ENCODE measurements at places on chromosomes 5 and 9. TPM values are rescaled to one million over a fixed set of nuclear protein-coding genes. Genes with fewer than 3 reads are reported as not detected.

SLC45A2 gene
- polyA plus RNA-seq: 0.96 TPM

DNA sequence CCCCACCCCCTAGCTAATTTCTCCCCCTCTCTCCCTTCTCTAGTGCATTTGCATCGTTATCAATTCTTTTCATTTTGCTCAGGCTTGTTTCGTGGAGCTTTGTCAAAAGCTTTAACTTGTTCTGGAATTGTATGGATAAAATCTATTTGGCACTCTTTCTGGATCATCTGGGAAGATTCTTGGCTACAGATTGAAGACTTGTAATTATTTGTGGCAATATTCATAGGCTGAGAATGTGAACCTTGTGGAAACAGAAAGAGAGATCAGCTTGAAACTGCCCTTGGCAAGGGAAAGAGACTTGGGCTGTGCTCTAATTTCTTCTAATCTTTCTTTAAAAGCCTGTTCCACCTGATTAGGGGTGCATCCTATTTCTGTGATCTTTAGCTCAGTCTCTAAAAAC, 340.6 kb upstream of the DAB2 start:
- DNase-seq: no peak

PCAT7 gene
- 0.41 TPM for polyA plus RNA-seq

GRCh38 chr5:39980056-39980455, 555.3 kb upstream of the DAB2 start:
- DNase-seq: no peak

DNA sequence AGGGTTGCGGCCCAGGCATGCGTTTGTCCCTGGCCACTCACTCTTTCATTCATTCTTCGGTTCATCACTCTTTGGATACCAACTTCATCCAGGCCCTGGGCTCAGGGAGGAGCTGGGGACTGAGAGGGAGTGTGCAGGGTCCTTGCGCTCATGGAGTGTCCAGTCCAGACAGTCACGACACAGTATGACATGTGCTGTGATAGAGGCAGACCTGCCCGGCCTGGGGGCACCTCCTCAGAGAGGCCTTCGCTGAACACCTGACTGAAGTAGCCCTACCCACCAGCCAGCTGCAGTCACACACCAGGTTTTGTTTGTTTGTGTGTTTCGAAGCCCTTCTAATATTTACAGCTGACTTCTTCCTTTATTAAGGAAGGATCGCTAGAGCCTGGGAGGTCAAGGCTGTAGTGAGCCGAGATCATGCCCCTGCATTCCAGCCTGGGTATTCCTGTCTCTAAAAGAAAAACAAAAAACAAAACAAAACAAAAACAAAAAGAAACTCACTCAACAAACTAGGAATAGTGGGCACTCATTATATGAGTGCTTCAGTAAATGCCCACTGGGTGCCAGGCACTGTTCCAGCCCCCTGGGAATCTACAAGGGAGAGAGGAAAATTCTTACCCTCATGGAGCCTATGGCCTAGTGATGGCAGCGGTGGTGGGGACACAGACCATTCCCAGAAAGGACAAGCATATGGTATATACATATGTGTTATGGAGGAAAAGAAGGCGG, 6.3 kb upstream of the PSD2 start:
- DNase-seq: no peak

SLC34A1 gene
- polyA plus RNA-seq: 249 TPM

GRCh38 chr5:72271702-72272101, 48.3 kb downstream of the MRPS27 start:
- no peak for DNase-seq

GRCh38 chr5:93794954-93795353, 53.6 kb upstream of the POU5F2 start:
- no peak for DNase-seq

PRDM9 gene
- not detected for polyA plus RNA-seq

MARCOL gene
- not detected for polyA plus RNA-seq

GRCh38 chr5:103472265-103472664, 90.3 kb downstream of the NUDT12 start:
- DNase-seq: no peak

DNA sequence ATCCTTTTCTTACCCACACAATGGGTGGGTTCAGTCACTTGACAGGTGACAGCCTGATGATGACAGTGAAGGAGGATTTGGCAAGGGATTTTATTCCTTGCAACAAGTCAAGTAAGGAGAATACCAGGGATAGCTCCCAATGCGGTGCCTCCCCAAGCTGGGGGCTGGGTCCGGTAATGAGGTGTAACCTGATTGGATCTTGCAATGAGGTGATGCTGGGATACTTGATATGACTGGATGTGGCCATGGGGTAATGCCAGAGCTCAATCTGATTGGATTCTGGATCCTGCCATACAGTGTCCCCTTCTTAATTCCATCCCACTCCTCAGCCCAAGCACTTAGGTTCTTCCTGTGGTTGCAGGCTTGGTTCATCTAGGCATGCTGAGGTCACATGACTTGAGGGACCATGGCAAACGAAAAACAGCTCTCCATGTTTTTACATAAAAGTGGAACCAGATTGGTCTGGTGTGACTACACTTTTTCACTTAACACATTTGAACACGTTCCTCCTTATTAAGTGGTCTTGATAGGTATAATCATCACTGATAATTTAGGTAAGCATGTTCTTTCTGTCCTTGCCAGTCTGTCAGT, 181.1 kb downstream of the PDZD2 start:
- no peak for DNase-seq

- peak; percentile 62 for DNase-seq
Measured at GRCh38 chr5:7245121-7245651, 150.8 kb upstream of the ADCY2 start.

- no peak for DNase-seq
Measured at GRCh38 chr5:36908544-36909260, 32.1 kb downstream of the NIPBL start.

KIF12 gene
- polyA plus RNA-seq: 191 TPM

- DNase-seq: no peak
Measured at GRCh38 chr9:135533113-135533512, 11.9 kb downstream of the LCN1 start.

GRCh38 chr5:131952301-131952857, 6.9 kb upstream of the MEIKIN start:
- DNase-seq: no peak

LHX3 gene
- polyA plus RNA-seq: not detected

DCTN3 gene
- 105 TPM for polyA plus RNA-seq

DNA sequence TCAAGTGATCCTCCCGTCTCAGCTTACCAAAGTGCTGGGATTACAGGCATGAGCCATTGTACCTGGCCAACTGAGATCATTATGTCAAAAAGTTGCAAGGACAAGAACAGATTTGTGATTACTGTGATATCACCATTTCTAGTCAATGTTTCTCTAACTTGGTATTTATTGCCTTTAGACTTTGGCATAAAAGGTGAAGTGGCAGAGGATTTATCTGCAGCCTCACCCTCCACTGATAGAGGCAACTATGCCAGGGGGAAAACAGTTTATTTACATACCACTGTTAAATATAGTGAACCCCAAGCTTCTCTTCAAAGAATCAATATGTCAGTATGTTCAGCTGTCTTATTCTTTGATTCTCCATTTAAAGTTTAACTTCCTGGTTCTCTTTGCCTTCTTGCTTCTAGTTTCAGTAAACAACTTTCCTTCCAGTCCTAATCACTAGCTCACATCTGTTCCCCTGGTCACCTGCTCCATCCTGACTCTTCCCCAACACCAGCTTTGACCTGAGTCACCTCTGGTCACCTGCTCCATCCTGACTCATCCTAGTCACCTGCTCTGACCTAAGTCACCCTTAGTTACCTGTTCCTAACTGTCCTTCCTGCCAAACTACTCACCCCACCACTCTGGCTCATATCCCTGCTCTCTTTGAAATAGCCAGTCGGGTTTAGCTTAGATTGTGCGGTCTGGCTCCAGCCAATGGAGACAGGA, 29.9 kb downstream of the SEMA6A start:
- no peak for DNase-seq

DNA sequence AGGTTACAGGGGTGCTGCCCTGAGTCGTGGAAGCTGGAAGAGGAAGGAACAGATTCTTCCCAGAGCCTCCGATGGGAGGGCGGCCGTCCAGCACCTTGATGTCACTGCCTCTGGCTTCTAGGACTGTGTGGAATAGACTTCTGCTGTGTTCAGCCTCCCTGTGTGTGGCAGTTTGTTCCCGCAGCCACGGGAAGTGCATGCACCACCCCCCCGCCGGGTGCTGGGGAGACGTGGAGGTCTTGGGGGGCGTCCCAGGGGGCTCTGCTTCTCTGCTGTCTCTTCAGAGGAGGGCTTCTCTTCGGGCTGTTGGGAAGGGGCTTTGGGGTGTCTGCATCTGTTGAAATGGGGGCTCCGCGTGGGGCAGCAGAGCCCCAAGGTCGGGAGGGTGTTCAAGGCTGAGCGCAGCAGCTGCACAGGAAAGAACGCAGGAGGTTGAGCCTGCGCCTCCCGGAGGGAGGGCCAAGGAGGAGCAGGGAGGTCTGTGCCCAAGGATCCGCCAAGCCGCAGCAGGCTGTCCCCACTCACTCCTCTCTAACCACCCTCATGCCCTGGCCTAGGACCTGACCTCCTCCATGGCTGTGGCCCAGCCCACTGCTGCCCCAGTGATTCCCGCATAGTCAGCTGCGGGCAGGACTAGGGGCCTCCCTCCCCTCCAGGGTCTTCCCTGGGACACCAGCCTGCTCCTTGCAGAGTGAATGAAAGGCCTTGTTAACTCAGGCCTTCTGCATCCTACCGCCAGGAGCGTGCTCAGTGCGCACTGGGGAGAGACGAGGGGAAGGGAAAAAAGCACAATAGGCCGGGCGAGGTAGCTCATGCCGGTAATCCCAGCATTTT, 45.0 kb downstream of the ROPN1L start:
- DNase-seq: no peak

DNA sequence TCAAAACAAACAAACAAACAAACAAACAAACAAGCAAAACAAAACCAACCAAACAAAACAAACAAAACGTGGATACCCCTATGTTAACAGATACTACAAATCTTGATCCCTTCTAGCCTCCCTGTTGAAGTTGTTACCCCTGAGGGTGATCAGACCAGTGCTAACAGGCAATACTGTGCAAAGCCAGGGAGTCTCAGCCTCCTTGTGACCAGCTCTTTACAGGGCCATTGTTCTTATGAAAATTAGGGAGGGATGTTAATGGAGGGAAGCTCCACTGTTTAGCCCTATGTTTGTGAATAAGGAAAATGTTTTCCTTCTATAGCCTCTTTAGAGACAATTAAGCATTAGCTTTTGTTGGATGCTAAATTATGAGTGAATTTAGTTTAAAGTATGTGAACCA, 1072.1 kb upstream of the WWC1 start:
- DNase-seq: no peak

DNA sequence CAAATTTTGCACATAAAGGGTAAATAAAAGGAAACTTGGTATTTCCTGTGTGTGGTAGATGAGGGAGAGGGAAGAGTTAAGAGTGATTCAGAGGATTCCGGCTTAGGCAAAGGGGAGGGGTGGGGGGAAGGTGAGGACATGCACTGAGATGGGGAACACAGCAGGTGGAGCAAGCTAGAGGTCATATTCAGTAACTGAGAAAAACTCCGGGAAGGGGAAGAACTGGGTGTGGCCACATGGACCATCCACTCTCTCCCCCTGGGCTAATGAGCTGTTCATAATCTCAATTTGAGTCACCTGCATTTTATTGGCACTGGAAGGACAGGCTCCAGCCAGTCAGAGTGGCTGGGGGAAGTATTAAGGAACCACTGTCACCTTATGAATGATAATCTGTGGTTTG, 45.1 kb upstream of the UGCG start:
- no peak for DNase-seq

GRCh38 chr5:125595095-125595494, 828.1 kb upstream of the GRAMD2B start:
- peak; percentile 72 for DNase-seq

MED7 gene
- polyA plus RNA-seq: 23.2 TPM

FOXD4L3 gene
- polyA plus RNA-seq: 0.11 TPM

BDP1 gene
- polyA plus RNA-seq: 37.4 TPM

TRAF1 gene
- polyA plus RNA-seq: 4.9 TPM

DNA sequence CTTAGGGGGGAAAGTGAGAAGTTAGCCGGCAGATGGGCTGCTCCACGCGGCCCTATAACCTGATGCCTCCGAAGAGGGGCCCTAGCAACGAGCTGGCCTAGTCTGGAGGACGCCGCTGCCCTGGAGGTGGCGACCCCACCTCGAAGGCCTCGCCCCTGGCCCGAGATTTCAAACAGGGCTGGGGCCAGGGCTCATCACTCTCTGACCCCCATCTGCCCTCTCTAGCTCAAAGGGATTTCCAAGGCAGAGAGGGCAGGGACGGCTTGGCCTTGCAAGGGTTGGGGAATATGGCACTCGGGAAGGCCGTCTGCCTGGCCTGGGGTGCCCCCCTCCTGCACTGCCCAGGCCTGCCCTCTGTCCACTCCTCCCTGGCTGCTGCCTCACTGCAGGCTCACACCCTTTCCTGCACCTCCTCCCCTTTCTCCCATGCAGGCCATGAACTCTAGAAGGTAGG, 25.5 kb upstream of the TIFAB start:
- no peak for DNase-seq

DNA sequence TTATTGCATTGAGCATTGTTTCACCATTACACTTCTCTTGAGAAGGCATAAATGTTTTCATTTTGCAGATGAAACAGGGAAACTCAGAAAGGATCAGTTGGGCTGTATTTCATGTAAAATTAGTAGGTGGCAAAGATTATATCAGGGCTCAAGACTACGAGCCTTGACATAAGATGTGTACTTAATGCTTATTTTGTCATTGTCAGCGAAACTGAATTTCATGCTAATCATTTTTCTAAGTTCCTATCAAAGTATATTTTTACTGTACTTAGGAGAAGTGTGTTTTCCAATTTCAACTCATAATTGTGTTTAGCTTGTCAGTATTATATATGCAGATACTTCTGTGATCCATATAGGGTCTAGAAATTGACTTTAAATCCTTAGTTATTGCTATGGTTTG, 123.8 kb downstream of the FBXL7 start:
- no peak for DNase-seq

PTPRD gene
- 110 TPM for polyA plus RNA-seq

DNA sequence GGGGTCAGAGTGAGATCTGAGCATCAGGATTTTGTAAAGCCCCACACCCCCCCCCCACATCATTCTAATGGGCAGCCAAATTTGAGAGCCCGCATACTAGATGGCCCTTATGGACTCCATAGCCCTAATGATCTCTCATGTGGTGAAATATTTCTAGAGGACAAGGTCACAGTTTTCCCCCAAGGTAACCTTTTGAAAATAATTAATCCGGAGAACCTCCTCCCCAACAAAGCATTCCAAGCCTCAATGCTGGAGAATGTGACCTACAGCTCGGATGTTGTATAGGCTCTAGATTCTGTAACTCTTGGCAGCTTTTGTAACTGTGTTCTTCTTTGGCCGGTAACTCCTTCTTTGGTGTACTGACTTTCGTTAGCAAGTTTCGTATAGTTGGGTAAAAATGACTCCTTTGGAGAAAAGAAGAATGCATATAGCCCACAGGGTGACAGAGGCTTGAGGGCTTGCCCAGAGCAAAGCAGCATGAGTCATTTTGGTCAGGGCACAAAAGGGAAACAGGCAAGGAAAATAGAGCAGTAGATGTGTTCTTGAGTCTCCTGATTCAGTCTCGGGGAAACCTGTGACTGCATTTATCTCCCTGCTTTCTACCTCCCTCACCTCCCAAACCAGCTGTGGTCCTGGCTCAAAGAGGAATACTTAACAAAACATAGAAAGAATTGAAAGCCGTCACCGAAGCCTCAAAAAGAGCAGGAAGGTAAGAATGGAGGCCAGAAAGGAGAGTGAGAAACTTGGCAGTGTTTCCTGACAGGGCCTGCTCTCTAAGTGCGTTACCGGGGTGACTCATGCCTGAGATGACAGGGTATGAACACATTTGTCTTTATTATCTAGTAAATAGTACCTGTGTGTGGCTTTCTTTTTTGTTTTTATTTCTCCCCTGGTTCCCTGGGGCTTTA, 6.6 kb upstream of the XPA start:
- DNase-seq: no peak

GRCh38 chr5:157217289-157218024, 36.8 kb downstream of the ITK start:
- DNase-seq: no peak

GRCh38 chr5:60453186-60453976, 246.6 kb downstream of the DEPDC1B start:
- DNase-seq: no peak
